Activated gamma-delta T cell treated with anti-CD3 and anti-CD28 coated beads, Interleukin-2, amount 50 U/mL, for 16 hours (primary cell): ENCODE measurements at places on chromosomes 5 and 9.

GRCh38 chr5:31847354-31847753, 208.4 kb downstream of the PDZD2 start:
- no peak for DNase-seq

DNA sequence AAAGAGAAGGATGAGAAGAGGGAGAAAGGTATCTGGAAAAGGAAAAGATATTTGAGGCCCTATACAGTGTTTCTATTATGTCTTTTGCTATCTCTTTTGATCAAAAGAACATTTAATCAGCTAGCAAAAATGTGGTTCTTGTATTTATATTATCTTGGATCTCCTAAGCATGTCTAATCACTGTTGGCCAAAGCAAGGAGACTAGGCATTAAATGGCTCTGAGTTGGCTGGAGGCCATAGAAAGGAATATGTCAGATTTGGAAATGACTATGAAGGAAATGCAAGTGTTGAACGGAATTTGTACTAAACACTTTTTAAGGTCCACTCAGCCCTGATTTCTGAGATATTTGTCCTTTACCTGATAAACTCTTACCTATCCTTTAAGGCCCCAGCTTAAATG, 22.4 kb upstream of the THG1L start:
- no peak for DNase-seq

- no peak for DNase-seq
These were observed 394.1 kb downstream of the ZNF608 start for GRCh38 chr5:124352312-124352711.

DNA sequence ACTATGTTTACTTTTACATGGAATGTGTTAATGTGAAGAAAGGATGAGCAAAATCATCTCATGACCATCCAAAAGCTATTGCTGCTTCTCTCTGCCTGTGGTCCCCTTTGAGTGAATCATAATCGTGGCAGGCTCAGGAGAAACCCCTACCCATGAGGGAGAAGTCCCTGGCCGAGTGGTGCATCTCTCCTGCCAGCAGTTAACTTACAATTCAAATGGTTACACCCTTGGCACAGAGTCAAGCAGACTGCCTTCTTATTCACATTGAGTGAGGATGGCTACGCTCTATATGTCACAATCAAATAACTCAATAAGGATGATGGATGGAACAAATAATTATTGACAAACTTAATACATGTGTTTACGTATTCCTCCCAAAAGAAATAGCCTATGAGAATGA, 179.1 kb downstream of the FGF1 start:
- DNase-seq, result no peak

GRCh38 chr9:33248606-33249005, 8.6 kb downstream of the SPINK4 start:
- no peak for DNase-seq

GRCh38 chr5:76175051-76175666, 92.0 kb downstream of the SV2C start:
- DNase-seq, result peak; percentile 29

- DNase-seq, result no peak
These were observed 10.9 kb upstream of the CLIC3 start for GRCh38 chr9:137007108-137007815.

DNA sequence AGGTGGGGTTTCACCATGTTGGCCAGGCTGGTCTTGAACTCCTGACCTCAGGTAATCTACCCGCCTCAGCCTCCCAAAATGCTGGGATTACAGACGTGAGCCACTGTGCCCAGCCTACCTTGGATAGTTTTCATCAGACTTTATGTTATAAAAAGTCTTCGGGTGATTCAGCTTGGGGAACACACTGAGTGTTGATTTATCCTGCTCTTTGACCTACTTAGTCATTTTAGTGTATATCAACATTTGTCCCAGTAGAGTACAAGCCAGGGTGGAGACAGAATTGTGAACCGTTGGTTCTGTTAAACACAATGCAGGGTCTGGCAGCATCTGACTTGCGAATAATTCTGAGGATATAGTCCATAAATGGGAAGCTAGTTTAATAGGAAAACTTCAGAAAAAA, 39.7 kb downstream of the NFX1 start:
- no peak for DNase-seq

- no peak for DNase-seq
These were observed 26.6 kb downstream of the DRD1 start for GRCh38 chr5:175417384-175417783.

GRCh38 chr9:4799775-4800174, 7.0 kb downstream of the RCL1 start:
- DNase-seq, result no peak
